ENCODE measurements at places on chromosomes 6 and 20. TPM values are rescaled to one million over a fixed set of nuclear protein-coding genes. Genes with fewer than 3 reads are reported as not detected.

GRCh38 chr6:44540881-44541280 is 153.4 kb downstream of the CDC5L start:
- no peak for DNase-seq

NNAT gene
- total RNA-seq, result 17.2 TPM

DNA sequence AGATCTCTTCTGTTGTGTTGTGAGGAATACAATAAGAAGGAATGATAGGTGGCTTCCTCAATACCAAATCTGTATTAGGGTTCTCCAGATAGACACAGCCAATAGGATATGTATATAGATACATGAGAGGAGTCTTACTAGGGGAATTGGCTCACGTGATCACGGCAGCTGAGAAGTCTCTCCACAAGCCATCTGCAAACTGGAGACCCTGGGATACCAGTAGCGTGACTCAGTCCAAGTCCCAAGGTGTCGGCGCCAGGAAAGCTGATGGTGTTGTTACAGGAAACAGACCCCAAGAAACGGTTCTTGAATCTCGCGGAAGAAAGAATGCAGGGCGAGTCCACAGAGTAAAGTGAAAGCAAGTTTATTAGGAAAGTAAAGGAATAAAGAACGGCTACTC is 61.4 kb downstream of the SYTL3 start:
- DNase-seq, result no peak

PFDN4 gene
- 53.4 TPM for total RNA-seq

DNA sequence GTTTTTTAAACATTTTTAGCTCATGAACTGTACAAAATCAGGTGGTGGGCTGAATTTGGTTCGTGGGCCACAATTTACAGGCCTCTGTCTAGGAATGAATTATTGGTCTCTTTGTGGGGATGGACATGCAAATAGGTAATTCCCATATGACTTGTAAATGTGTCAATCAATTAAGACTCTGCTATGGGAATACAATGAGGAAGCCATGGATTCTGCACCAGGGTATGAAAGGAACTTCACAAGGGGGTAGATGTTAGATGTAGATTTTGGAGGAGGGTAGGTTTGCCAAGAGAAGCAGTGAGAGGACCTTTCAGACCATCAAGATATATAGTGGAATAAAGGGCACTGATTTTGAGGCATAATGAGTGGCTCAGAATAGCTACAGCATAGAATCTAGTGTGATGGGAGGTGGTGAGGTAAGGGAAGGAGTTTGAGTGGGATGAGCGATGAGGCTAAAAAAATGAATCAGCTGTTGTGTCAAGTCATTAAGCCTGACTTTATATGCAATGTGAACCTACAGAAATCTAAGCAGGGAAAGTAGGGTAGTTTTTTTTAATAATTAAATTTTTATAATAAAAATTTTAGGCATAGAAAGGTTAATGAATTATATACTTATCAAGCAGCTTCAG is 32.6 kb upstream of the RNF182 start:
- no peak for DNase-seq

- DNase-seq, result no peak
Observed at GRCh38 chr6:144582939-144583613, 297.9 kb downstream of the UTRN start.

GDAP1L1 gene
- total RNA-seq, result not detected

GRCh38 chr6:49526598-49526997 is 23.9 kb upstream of the C6orf141 start:
- DNase-seq, result no peak

DNA sequence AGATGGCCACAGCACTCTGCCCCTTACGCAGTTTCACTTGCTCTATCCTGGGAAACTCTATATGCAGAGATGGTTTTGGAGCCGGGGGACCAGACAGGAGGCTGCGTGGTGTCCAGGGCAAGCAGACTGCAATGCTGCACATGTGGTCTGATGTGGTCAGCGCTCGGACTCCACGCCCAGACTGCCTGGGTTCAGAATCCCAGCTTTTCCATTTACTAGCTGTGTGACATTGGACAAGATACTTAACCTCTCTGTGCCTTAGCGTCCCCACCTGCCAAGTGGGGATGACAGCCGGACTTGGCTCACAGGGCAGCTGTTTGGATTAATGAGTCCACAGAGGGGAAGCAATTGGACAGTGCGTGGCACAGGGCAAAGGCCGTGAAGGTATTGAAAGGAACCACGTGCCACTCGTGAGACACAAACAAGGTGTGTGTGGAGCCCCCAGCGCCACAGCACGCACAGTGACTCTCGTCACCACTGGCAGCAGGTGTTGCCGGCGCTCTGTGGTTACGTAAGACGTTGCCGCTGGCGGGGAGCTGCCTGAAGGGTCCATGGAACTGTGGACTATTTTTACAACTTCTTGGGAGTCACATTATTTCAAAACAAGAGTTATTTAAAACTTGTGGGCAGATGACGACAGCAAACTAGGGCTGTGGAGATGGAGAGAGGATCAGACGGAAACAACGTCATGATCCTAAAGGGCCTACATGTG is 201.4 kb downstream of the PREX1 start:
- no peak for DNase-seq

CYP39A1 gene
- 2.8 TPM for total RNA-seq

GRCh38 chr6:36755435-36756348 is 58.1 kb downstream of the RAB44 start:
- DNase-seq, result no peak

DNA sequence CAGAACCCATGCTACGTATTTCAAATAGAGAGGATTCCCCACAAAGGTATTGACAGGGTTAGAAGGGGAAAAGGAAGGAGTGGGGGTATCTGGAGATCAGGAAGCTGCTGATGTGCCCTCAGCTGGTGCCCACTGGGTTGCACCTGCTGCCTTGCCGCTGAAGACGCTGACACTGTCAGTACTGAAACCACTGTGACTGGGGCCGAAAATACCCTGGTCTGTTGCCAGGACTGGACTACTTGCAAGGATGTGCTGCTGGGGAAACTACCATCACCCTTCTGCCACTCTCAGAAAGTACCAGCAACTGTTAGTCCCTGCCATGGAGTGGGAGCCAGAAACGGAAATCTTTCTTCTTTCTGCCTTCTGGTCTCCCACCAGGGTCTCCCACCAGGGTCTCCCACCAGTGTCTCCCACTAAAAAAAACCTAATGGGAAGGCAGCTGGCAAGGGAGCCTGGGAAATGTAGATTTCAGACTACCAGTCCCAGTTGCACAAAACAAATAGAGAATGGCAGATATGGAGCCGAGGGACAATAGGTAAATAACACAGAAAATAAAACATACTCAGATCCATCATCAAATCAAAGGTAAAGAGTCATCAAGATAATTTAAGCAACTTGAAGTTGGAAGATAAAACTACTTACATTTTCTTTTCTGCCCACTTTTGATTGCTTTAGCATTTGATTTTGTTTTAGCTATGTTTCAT is 204.8 kb downstream of the TPBG start:
- DNase-seq, result no peak

DNA sequence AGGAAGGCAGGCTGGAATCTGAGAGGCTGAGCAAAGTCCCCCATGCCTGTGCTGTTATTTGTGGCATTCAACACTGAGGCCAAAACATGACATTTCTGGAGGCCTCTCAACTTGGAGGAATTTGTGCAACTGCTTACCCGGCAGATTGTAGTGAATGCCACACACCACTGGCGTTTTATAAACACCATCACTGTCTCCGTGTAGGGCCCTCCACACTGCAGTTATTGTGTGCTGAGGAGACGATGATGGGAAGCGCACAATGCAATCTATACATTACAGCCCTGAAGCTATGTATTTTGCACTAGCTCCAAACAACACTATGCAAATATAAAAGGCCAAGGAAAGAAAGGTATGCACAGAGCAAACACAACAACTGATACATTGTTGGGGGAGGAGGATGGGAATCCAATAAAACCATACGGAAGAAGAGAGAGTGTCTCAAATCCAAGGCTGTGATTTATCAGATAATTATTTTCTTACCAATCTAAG is 106.5 kb downstream of the SMLR1 start:
- no peak for DNase-seq

- no peak for DNase-seq
Observed at GRCh38 chr6:104969785-104970581, 13.1 kb downstream of the LIN28B start.

PTCHD4 gene
- 0.72 TPM for total RNA-seq

- DNase-seq, result no peak
Observed at GRCh38 chr6:683742-684440, 9.0 kb downstream of the EXOC2 start.

DNA sequence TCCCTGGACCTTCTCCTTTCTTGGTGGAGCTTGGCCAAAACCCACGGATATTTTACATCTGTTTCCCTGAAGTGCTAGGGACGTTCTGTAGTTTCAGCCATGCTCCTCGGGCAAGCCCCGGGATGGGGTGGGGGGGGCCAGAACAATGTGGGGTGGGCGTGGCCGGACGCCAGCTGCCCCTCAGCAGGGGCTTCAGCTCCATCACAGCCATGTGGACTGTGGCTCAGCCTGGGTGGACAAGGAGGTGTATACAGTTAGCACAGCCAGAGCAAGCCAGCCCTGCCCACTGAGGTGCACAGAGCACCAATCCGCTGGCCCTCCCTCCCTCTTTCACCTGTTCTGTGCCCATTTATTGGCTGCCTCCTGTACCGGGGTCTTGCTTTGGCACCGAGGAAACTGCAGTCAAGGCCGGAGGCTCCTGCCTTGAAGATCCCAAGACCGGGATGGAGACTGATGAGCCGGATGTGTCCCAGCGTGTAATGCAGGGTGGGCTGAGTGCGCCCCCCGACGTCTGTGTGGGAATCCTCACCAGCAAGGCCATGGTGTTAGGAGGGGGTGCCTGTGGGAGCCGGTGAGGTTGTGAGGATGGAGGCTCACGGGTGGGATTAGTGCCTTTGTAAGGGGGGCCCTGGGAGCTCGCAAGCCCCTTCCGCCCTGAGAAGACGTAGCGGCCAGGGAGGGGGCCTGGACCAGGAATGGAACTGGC is 28.0 kb downstream of the FRMD1 start:
- no peak for DNase-seq

- DNase-seq, result no peak
Observed at GRCh38 chr6:40302856-40303454, 284.2 kb downstream of the LRFN2 start.

KCNK16 gene
- total RNA-seq, result not detected

- no peak for DNase-seq
Observed at GRCh38 chr6:165729307-165729936, 66.4 kb upstream of the PDE10A start.

MRPS18B gene
- total RNA-seq, result 35.7 TPM

DNA sequence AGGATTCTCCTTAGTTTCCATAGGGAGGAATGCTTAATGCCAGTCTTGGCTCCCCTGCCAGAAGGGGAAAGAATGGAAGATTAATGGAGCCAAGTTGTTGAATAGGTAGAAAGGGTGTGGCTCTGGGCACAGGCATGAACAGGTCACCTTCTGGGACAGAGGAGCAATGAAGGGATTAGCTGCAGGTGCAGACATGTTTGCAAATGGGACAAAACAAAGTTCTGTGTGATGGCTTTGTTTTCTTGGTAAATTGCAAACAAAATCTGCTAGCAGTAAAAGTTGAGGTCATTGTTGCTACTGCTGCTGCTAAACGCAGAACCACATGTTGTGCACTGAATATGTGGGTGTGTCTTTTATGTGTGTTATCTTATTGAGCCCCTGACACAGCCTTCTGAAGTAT is 93.3 kb downstream of the PERP start:
- no peak for DNase-seq

FNDC1 gene
- total RNA-seq, result not detected

DNA sequence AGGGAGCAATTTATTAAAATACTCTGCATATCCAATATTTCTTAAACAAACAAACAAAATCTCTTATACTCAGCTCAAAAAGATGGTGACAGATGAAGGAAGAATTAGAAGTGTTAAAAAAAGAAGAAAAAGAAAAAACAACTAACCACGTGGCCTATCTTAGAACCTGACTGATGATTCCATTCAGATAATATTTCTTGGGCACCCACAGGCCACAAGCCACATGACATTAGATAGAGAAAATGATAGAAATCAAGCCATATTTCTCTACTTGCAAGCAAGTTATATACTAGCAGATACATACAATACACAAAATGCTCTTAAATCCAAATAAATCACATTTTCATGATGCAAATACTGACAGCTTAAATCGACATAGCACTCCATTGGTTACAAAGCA is 14.5 kb upstream of the RAMACL start:
- no peak for DNase-seq

All from omental fat pad (tissue), 4 donors.